ENCODE measurements at places on chromosomes 11 and 22.

DNA sequence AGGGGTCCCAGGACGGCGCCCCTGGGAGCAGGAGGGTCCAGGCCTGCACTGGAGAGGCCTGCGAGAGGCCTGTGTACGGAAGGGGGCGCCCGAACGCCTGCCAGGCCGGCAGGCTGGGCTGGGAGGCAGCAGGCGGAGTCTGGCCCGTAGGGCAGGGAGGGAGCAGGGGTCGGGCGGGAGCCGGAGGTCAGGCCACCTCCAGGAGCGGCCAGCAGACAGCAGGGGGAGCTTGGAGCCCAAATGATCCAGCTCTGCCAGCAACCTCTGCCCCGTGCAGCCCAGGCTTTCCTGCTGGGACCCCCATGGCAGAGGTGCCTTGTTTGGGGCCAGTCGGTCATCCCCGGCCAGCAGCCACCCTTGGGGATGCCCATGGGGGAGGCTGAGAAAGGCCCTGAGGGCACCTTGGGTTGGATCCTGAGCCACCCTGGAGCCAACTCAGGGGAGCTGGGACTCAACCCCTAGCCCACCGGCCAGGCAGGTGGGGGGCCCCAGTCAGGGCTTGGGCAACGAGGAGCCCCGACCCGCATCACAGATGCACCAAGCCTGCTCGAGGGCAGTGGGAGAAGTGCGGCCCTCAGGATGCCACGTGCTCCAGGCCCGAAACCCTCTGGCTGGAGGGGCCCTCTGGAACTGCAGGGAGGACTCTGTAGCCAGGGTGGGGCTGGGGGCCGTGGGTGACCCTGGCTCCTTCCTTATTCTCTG is 9.6 kb upstream of the SYT8 start:
- no peak for DNase-seq

DNA sequence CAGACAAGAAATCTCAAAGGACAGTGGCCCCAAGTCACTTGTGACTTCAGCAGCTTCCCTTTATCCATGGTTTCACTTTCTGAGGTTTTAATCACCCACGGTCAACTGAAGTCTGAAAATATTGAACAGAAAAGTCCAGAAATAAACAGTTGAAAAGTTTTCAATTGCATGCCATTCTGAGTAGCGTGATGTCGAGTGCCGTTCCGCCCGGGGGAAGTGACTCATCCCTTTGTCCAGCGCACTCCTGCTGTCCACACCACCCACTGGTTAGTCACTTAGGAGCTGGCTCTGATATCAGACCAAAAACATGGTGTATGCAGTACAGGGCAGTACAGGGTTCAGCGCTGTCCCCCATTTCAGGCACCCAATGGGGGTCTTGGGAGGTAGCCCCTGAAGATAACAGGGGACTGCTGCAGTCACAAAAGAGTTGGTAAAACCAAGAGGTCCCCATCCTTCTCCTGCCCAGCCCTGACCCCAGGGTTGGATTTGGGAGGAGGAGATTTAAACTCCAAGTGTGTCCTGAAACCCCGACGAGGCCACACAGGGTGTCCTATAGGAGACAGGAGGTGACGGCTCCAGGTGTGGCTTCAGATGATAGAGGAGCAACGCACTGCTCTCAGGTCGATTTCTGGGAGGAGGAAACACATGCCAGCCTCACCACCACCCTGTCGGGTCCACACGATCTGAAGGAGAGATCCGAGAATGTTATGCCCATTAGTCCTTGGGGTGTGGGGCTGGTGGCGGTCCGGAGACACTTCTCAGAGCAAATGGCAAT is 390.1 kb downstream of the CTTN start:
- no peak for DNase-seq

- DNase-seq = no peak
Observed at GRCh38 chr22:28939394-28939793, 56.0 kb downstream of the ZNRF3 start.

DNA sequence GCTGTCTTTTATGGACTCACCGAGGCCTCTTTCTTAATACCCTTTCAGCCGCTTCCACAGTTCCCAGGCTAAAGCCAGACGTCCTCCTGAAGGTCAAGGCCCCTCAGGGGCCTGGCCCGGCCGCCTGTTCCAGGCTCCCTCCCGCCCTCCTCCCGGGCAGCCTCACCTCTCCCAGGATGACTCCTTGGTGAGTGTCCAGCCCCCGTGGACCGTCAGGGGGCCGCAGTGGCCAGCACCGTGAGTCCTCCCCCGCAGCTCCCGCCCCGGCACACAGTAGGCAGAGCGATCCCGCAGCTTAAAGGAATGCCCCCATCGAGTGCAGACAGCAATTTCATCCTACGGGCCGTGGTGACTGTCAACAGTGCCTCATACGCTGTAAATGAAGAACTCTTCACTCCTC is 32.9 kb downstream of the ELFN2 start:
- DNase-seq = no peak

GRCh38 chr11:57638005-57638781 is 11.5 kb downstream of the YPEL4 start:
- DNase-seq = no peak

DNA sequence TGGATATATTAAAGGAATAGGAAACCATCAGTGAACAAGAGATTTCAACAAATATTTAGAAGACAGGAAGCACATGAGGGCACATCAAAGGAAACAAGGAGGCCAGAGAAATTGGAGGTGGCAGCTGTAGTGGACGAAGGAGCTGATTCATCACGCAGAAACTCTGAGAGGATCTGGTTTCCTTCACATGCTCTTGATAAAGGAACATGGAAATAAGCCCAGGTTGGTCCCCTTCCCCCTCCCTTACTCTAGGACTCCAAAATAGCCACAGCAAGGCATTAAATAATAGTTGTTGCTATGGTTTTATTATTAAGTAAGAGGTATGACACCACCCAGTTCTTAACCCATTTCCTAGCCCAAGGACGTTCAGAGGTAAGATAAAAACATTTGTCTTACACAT is 11.3 kb downstream of the IZUMO1R start:
- no peak for DNase-seq

DNA sequence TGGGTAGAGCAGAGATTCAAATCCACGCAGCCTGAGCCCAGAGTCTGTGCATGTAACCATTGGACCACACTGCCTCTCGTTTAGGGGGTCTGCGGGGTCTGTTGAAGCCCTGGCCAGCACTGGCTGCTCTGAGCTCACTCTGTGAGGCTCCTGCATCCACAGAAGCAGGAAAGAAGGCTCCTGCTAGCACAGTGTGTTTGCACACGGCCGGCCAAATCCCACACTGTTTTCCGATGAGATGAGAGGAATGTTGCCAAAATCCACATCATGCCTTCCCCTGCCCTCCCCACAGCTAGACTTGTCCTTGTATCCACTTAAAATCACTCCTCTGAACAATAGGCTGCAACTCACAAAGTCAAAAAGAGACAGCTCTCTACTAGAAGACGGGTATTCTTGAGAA is 10.6 kb upstream of the SLC22A12 start:
- DNase-seq = no peak

- no peak for DNase-seq
Observed at GRCh38 chr11:95908826-95909225, 15.1 kb downstream of the MTMR2 start.

- peak; percentile 35 for DNase-seq
Observed at GRCh38 chr11:125429174-125429707, 66.8 kb downstream of the FEZ1 start.

GRCh38 chr11:129291546-129291945 is 84.1 kb upstream of the BARX2 start:
- no peak for DNase-seq

DNA sequence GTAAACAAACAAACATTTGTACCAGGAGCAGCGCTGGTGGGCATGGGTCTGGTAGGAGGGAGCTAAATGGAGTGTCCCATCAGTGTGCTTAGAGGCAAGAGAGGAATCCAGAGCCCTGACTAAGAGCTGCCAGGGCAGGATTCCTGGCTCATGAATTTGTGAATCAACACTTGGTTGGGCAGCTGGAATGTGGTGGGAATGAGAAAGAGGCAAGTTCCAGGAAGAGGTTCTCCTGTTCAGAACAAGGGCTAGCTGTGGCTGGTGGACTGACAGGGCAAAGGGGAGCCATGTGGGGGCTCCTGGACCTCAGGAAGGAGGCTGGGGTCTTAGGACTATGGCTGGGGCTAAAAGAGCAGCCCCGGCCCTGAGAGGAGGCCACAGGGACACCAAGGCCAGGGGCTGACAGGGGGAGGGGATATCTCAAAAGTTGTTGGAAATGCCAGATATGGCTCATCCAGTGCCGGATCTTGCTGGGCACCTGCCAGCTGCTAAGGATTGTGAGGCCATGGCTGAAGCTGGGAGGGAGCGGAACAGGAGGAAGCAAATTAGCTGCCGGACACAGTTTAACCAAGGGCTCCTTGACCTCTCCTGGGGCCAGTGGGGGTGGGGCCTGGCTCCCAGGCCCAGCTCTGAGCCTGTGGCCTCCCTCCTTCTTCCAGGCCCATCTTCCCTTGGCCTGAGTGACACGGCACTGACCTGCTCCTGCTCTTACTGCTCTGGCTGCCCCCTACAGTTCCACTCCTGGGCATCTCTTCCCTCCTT is 14.6 kb upstream of the P2RY6 start:
- no peak for DNase-seq

DNA sequence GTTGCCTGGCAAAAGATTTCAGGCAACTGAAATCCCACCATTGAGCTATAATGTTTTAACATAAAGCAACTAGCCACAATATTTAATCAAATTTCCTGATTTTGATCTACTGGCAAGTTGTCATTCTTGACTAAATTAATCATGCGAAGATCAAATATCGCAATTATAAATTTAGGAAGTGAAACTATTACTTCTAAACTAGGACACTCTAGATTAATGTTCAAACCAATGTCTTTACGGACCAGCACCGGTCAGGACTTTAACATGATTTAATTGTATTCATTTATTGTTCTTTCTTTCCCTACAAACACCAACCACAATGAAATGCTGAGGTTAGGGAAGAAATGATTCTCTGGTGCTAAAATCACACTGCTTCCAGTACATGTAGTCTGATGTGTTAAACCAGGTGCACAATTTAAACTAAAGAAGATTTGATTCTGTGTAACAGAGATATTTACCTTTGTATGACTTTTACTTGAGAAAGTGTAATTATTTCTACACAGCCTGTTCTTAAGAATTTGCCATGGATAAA is 14.9 kb downstream of the GAS2 start:
- no peak for DNase-seq

DNA sequence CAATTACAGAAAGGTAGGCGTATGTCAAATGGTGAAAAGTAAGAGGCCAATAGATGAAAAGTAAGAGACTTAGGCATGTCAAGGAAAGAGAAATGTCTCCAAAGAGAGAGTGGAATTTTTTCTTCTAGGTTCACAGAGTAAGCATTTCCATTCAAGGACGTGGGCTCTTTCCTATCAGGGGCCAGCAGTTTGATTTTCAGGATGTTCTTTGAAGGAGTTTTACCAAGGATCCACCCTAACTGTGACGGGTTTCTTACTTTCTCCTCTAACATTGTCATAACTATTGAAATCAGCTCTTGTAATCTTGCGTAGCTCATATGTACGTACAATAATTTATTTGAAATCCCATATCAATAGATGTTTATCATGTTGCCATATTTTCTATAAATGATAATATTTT is 2112.2 kb upstream of the RAG2 start:
- no peak for DNase-seq

GRCh38 chr11:10891151-10891720 is 33.4 kb upstream of the ZBED5 start:
- no peak for DNase-seq

DNA sequence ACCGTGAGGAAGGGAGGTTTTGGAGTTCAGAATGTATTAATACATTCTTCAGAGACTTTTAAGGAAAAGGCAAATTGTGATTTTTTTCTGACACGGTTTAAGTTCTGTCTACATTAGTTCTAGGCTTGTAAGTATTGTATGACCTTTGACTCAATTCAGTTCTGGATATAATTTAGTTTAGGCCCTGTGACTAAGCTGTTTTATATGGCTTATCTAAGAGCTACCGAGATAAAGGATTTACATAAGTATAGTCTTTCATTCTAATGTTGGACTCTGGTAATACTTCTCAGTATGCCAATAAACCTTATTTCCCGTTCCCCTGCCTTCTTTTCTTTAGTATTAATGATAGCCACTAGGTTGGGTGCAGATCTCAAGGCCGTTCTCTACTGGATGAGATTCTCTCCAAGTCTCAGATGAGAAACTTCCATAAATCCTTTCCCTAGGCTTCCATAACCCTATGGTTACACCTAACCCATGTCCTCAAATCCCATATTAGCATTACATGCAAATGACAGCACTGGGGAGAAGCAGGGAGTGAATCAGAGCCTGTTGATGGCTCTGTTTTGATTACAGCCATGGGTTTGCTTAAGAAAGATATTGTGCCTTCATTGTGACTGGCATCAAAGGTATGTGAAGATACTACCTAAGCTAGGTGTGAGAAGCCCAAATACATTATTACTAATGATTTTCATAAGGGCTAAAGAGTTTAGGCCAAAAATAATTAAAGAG is 38.7 kb downstream of the BARX2 start:
- no peak for DNase-seq

GRCh38 chr11:121376130-121376529 is 76.0 kb upstream of the SORL1 start:
- no peak for DNase-seq

DNA sequence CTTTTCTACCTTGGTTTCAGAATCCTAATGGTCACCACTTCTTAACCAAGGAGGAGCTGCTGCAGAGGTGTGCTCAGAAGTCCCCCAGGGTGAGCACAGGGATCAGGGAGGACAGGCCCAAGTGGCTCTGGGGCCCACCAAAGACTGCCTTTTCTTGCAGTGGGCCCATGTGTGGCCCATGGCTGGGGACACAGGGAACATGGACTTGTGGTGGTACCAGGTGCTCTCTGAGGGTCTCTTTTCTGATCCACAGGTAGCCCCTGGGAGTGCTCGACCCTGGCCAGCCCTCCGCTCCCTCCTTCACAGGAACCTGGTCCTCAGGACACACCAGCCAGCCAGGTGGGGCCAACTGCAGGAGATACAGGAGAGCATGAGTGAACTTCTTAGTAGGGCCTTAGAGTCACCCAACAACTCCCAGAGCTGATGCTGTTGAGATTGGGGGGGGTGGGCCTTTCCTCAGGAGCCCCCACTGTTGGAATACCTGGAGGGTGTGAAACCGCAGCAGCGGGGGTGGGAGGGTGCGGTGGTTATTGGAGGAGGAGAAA is 2.0 kb downstream of the MUS81 start:
- DNase-seq = no peak

- no peak for DNase-seq
Observed at GRCh38 chr22:47610764-47611163, 848.3 kb downstream of the TBC1D22A start.

GRCh38 chr22:49934160-49934890 is 15.9 kb downstream of the CRELD2 start:
- peak; percentile 74 for DNase-seq

- DNase-seq = peak; percentile 23
Observed at GRCh38 chr11:120186774-120187591, 23.8 kb upstream of the OAF start.

GRCh38 chr11:60831143-60831500 is 10.8 kb upstream of the CCDC86 start:
- peak; percentile 85 for DNase-seq

DNA sequence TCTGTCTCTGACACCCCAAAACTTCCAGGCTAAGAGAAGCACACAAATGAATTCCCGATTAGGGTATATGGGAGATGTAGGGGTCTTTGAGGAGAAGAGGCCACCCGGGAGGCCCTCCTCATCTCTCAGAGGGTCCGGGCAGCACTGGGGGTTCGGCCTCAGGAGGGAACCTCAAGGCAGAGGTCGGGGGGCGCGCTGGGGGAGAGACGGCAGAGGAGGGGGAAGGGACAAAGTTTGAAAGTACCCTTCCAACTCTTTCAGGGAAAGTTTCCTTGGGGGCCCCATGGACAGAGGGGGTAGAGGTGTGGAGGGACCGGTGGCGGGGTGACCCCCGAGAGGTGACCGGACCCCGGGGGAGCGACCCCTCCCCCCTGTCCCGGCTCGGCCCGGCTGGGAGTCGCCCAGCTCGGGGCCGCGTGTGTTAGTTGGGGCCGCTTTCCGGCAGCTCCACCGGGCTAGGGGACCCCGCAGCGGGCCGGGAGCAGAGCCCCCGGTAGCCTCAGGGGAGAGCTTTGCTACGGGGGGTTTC is 3.3 kb upstream of the GCAT start:
- DNase-seq = no peak

All from omental fat pad (tissue), 4 donors.